Cardiac fibroblast (primary cell): ENCODE measurements at places on chromosomes 3 and 15.
A peak's percentile ranks its signal among the peaks of the same experiment; 100 is the strongest.

DNA sequence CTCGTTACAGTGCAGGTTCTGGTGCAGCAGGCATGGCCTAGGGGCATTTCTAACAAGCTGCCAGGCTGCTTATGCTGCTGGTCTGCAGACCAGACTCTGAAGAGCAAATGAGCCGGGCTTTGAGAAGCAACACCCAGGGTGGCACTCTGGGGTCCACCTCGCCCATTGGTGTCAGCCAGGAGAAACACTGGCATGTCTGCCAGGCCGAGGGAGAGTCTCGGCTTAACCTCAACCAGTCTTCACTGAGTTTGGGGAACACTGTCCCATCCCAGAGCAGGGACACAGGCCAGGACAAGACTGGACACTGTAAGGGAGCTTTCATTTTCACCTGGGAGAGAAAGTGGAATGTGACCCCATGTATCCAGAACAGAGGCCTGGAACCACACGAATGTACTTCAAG is 93.4 kb downstream of the TOP2B start:
- DNase-seq, result no peak

- DNase-seq, result peak; percentile 92
These were observed 534.2 kb downstream of the ZIC1 start for GRCh38 chr3:147943265-147943945.

- peak; percentile 49 for DNase-seq
These were observed 160.2 kb downstream of the SPATA16 start for GRCh38 chr3:172980849-172981248.

DNA sequence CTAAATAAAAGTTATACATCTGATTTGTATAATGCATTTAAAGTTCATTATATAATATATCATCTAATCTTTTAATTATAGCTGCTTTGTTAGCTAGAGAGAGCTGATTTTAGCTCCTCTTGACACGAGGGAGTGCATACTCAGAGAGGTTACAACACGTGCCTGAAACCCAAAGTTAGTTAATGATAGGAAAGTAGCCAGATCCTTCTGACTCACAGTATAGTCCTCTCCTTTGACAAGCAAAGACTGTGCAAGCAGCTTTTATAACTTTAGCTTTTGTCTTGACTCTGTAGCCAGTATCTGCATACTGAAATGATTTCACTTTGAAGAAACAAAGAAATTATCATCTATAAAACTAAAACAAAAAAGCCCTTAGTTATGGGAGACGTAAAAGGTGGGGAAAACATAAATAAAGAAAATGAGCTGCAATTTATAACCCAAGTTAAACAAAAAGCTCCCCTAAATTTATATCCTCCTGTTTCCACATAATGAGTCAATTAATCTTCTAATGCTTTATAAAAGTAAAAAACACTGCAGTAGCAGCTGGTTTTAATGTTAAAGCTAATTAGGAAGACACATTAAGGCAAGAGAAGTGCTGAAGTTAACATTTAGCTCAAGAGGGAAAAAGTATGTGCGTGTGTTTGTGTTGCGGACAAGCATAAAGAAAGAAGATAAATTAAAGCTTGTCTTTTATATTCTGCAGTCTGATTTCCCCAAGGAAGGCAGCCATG is 13.1 kb downstream of the GABRR3 start:
- peak; percentile 25 for DNase-seq

- DNase-seq, result peak; percentile 23
These were observed 9.3 kb downstream of the ZPLD1 start for GRCh38 chr3:102444101-102444500.

GRCh38 chr15:60764408-60764963 is 285.5 kb upstream of the ICE2 start:
- no peak for DNase-seq

DNA sequence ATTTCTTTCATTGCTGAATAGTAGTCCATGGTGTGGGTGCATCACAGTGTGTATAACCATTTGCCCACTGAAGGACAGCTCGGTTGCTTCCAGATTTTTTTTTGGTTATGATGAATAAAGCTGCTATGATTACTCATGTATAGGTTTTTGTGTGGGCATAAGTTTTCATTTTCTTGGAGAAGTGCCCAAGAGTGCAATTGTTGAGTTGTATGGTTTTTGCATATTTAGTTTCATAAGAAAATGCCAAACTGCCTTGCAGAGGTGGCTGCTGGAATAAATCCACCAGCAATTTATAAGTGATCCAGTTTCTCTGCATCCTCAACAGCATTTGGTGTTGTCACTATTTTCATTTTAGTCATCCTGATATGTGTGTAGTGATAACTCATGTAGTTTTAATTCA is 8.4 kb upstream of the SPESP1 start:
- peak; percentile 3 for DNase-seq

DNA sequence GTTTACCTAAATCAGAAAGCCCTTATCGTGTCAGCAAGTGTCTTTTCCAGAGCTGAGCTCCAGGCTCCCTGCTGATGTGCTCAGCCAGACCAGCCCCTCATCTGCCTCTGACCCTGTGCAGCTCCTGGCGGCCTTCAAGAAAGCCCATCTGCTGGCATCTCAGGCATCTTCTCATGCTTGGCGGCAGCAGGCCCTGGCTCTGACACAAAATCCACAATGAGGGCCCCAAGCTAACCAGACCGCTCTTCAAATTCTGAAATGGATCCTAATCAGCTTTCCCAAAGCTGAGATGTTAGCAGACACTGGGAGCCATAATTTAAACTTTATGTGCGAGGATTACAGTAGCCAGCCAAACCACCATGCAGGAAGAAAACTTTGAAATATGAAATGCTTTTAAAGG is 50.8 kb upstream of the CTDSPL start:
- DNase-seq, result no peak

- DNase-seq, result peak; percentile 39
These were observed 240.0 kb upstream of the SEMA6D start for GRCh38 chr15:47477341-47477740.

GRCh38 chr3:69803681-69804270 is 64.5 kb downstream of the MITF start:
- no peak for DNase-seq

GRCh38 chr3:39137991-39138803 is 15.2 kb downstream of the CSRNP1 start:
- no peak for DNase-seq

DNA sequence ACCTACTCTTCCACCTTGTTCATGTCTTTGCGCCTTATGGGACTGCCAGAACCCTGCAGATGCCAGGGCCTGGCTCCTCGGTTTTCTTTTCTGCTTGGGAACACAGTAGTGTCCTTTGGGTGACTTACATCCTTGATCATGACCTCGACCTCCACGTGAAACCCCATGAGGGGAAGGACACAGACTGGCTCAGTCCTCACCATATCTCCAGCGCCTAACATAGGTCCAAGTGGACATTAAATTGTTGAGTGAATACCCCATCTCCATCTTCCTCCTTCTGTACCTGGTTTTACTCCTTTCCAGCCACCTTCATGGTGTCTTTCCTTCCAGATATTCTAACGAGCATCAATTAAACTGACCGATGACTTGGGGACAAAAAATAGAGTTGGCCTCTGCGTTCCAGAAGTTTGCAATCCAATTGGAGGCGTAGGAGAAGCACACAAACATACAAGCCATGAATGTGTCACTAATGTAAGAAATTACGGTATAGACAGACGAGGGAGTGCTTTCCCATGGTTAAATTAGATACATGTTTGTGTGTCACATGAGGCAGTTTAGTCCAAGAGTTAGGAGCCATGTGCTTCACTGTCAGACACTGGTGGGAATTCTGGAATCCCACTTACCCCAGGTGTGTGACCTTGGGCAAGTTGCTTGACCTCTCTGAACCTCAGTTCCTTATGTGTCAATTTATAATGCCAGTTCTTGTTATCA is 907 bp upstream of the HERC1 start:
- DNase-seq, result no peak

DNA sequence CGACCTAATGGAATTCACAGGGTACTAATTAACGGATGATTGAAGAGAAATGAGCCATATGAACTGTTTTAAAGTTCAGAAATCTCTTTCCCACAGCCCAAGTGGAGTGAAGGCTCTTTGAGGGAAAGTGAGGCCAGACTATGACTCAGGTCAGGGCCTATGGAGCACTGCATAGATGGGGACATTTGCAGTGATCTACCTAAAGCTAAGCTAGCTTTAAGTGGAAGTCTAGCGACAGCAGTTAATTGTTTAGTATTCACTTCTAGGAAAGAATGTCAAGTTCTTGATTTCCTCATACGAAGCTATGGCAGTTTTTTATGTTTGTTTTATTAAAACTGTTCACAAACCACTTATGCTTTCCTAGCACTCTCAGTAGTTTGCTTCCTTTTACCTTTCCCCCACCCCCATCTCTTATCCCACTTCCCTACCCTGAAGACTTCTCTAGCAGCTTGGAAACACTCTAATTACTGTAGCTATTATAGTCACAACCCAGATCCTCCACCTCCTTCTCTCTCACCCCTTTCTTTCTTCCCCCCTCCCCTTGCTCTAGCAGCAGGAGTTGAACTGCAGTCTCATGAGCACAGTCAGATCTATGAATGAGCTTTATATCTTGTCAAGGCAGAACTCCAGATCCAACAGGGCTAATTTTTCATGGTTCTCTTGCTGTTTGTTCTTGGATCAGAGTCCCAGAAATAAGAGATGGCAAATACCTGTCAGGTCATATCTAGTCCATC is 6.2 kb downstream of the ZNF609 start:
- DNase-seq, result no peak

- DNase-seq, result peak; percentile 38
These were observed 81.7 kb downstream of the TAMM41 start for GRCh38 chr3:11764931-11765363.

DNA sequence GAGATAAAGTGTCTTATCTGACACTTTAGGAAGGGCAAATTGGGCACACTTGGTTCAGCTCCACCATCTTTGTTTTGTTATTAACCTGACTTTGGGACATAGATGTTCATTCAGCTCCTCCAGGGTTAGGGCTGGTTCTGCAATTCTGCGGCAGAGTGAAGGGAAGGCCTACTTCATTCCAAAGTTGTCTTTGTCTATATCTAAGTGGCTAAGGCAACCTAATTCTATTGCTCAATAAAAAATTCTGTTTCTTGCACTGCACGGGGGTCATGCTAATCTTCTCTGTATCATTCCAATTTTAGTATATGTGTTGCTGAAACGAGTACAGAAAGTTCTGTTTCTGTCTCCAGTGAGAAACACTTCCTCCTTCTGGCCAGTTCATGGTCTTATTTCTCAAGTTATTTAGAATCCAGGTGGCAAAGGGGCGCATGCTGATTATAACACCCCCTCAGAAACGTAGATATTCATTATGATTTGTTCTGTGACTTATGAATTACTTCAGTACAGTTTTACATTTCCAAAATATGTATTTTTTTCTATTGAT is 53.5 kb downstream of the PFN2 start:
- no peak for DNase-seq

DNA sequence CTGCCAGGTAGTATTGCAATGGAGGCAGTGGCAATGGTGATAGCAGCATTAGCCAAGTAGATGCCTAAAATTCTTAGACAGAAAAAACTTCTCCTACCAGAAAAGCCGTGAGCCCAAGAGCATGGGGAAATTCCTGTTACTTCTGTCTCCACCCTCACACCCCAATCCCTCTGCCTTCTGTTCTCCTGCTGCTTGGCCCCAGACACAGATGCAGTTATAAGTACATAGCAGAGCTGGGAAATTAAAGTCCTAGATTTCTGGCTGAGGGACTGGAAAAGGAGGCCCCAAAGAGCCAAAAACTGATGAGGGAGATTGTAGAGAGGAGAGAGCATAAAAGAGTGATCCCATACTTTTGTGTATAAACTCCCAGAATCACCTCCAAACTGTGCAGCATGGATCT is 166.9 kb downstream of the SMAD6 start:
- no peak for DNase-seq

DNA sequence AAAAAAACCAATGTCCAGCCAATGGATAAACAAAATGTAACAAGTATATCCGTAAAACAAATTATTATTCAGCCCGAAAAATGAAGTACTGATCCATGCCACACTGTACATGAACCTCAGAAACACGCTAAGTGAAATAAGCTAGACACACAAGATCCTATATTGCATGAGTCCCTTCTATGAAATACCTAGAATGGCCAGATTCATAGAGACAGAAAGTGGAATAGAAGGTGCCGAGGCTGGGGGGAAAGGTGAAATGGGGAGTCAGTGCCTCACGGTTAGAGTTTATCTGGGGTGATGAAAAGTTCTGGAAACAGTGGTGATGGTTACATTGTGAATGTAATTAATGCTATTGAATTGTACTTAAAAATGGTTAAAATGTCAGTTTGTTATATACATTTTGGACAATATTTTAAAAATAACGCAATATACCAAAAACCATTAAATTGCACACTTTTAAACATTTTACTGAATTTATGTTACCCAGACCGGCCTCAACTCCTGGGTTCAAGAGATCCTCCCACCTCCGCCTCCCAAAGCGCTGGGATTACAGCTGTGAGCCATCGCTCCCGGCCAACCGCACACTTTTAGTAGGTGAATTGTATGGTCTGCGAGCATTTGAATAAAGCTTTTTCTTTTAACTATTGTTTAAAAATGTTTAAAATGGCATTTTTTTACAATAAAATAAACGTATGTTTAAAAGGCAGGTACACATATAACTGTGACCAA is 2.1 kb downstream of the RNF168 start:
- peak; percentile 28 for DNase-seq

DNA sequence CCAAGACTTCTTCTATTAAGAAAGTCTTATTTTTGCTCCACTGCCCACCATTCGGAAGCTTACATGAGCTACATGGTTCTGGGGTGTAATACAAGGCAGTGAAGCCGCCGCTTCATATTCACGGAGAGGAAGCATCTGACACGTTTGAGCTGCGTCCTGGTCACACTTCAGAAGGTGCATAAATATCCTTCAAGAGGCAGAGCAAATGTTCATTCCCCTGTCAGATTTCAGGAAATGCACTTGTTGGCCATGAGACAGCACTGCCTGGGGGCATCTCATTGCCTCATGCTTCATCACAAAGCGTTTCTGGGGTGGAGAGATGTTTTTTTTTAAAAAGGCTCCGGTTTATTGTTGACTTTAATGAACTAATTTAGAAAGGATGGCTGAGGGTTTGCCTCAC is 119.9 kb downstream of the CADPS start:
- DNase-seq, result no peak

GRCh38 chr3:184524981-184525336 is 36.6 kb upstream of the EPHB3 start:
- no peak for DNase-seq

DNA sequence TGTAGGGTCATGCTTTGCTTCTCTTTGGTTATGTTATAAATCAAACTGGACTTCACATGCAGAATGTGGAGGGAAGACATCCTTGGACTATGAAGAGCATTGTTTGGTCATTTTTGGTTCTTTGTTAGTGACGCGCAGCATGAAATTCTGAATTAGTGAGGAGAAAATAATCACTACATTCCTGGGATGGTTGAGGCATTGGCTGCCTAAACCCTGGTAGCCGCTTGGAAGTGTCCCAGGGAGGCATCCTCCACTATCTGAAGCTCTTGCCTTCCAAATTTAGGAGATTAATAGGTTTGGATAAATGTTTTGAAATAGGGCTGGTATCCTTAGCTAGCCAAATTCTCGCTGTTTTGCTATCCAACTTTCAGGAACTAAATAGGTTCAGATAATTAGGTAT is 96.2 kb downstream of the CLSTN2 start:
- DNase-seq, result no peak

GRCh38 chr3:119664850-119665379 is 4.5 kb upstream of the POPDC2 start:
- DNase-seq, result peak; percentile 61

- no peak for DNase-seq
These were observed 283.0 kb downstream of the UACA start for GRCh38 chr15:70480196-70480856.

GRCh38 chr15:73464602-73465001 is 21.6 kb downstream of the REC114 start:
- peak; percentile 1 for DNase-seq

- DNase-seq, result peak; percentile 76
These were observed at the start of gene SH3GL3 for GRCh38 chr15:83446904-83447709. TSS of gene SH3GL3 (plus strand) at chr15:83447341. CDS start at chr15:83447534, 193 bp downstream.
